ENCODE measurements at places on chromosomes 7 and 10.

DNA sequence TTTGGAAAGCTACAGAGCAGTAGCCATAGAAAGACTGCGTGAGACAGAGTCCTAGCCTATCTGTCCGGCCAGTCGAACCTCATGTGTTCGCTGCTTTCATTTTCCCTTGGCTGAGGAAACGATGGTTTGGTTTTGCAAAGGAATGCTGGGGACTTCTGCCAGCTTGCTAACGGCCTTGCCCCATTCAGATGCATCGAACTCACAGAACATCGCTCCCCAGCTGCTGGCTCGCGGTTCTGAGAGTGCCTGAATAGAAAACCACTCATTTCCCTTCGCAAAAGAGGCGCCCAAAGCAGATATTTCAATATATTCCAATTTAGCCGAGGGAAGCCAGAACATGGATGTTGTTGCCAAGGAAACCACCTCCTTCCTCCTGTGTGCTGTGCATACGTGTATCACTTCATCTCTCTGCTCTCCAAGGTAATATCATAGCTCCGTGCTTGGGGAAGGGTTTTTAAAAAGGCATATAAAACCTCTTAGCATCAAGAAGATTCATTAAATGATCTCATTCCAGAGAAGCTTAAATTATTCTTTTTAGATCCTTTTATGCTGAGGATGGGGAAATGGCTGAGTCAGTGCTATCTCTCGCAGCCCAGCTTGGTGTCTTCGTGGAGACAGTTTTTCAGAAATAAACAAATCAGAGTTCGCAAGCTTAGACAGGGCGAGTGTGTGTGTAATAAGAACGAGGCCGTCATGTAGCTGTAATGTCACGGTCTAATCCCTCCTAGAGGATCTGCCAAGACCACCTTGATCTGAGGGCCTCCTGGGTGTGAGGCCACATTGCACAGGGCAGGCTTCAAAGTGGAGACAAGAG is 215.2 kb downstream of the RPS24 start:
- DNase-seq, result peak; percentile 24

DNA sequence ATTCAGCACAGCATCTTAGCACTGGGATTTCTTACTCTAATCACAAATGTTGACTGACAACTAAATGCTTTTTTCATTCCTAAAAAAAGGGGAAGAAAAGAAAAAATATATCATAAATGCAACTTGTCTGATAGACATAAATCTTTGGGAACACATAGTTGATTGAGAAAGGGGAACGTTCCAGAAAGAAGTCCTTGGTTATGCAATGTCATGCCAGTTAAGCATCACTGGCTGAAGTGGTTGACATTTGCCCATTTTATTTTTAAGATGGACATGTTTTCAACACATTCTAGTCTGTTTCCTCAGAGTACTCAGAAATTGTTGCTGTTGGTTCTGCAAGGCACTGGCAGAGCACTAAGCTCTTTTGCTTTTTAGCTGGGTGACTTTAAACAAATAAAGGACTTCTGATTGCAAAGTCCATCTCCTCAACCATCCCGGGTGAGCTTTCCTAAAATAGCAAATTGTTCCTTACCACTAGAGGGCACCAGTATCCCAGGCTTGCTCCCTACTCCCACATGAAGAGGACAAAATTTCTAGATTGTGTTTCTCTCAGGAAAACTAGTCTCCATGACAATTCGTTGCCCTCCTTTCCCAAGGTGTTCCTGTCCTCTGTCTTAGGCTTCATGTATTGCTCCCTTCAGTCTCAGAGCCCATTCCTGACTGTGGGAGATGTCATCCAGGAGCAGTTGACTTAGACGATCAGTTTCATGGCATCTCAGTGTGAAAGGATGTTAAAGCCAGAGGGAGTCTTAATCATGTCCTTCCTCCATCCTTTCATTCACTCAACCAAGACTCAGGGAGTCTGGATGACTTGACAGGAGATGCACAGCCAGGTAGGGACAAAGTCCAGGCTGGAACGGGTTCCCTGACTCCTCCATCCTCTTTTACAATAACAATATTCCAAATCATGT is 23.9 kb downstream of the OPALIN start:
- peak; percentile 52 for DNase-seq

- DNase-seq, result no peak
Observed at GRCh38 chr10:3241274-3241921, 68.8 kb upstream of the PITRM1 start.

GRCh38 chr7:132226046-132226956 is 350.0 kb downstream of the PLXNA4 start:
- no peak for DNase-seq

- peak; percentile 79 for DNase-seq
Observed at GRCh38 chr10:11178606-11179515, 161.2 kb downstream of the CELF2 start.

GRCh38 chr10:71295641-71296040 is 23.4 kb upstream of the SLC29A3 start:
- DNase-seq, result no peak

DNA sequence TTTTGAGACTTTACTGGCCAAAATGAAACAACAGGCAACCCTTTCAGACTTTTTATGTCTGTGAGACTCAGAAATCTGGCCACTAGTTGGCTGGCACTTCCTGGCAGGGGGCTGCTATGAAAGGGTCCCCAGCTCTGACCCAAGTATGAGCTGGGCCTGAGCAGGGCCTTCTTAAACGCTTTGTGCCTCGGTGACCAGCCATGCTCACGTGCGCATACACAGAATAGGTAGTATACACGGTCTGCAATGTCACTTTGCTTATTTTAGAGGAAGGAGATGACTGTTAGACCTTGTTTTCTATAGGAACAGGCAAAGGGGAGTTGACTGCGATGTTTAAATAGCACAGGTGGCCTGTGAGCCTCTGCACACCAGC is 129.6 kb downstream of the VIPR2 start:
- no peak for DNase-seq

DNA sequence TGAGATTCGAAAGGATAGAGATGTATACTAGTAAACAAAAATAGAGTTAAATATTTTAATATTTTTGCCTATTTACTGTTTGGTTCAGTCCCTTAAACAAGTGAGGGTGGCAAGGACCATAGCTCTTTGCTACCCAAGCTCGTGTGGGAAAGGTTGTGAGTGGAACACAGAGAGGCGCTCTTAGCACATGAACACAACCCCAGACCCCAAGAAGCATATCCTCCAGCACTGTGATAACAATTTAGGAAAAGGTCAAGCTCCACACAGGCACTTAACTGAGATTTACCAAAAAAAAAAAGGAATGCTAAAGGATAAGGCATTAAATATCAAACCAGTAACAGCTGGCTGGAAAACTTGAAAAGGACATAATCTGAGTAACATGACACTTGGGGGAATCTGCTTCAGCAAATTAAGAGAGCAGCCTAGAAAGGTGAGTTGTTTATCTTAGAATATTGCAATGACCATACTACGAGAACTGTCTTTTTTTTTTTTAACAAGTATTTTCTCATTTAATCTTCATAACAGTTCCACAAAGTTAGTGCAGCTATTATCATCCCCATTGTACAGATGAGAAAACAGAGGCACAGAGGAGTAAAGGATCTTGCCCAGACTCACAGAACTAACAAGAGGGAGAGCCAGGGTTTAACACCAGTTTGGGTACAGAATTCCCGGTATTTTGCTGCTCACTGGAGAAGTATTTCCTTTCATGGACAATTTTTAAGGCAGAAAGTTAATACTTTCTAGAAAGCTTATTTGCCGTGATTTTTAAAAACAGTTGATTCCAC is 303.5 kb upstream of the AOAH start:
- DNase-seq, result no peak
